Umbilical cord (tissue), 2 donors: ENCODE measurements at places on chromosomes 11 and 22. TPM values are rescaled to one million over a fixed set of nuclear protein-coding genes. Genes with fewer than 3 reads are reported as not detected.

Gene SCARF2
- 20.2 TPM for total RNA-seq

Gene SLC6A5
- total RNA-seq: 2.2 TPM

Gene PGA5
- 8.9 TPM for total RNA-seq

Gene OR8G1
- total RNA-seq: 1.9 TPM

Gene THY1
- total RNA-seq: 148 TPM

Gene PACSIN2
- 77.8 TPM for total RNA-seq

Gene CDC42EP1
- 16.4 TPM for total RNA-seq

Gene NRIP3
- 10.6 TPM for total RNA-seq

Gene TBX10
- not detected for total RNA-seq

Gene GSC2
- not detected for total RNA-seq

- no peak for DNase-seq
Observed at GRCh38 chr22:40027191-40028097, 32.7 kb downstream of the FAM83F start.

- no peak for DNase-seq
Observed at GRCh38 chr11:1909524-1909923, 10.0 kb upstream of the TNNT3 start.

- no peak for DNase-seq
Observed at GRCh38 chr11:9823887-9824385, 160.1 kb downstream of the SWAP70 start.

DNA sequence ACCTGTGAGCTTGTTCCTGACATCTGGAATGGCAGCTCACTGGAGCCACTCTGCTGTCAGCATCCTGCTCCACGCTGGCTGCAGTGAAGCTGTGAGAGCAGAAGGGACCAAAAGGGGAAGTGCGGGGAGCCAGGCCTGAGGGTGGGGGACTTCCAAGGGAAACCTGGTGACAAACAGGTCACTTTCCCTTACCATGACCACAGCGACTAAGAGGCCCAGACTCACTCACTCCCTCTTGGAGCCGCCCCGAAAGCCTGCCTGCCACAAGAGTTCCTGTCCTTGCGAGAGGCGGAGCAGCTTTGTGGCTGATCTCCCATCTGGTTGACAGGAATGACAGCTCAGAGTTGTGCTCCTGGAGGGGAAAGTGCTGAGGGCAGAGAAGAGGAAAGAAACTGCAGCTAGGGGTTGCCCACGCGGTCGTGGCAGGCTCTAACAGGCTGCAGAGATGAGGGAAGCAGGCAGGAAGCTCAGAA is 183.8 kb upstream of the NTM start:
- DNase-seq: peak; percentile 41

GRCh38 chr11:57484141-57484710 is 23.9 kb downstream of the RTN4RL2 start:
- no peak for DNase-seq

- DNase-seq: no peak
Observed at GRCh38 chr22:33821290-33821689, 99.0 kb downstream of the LARGE1 start.

DNA sequence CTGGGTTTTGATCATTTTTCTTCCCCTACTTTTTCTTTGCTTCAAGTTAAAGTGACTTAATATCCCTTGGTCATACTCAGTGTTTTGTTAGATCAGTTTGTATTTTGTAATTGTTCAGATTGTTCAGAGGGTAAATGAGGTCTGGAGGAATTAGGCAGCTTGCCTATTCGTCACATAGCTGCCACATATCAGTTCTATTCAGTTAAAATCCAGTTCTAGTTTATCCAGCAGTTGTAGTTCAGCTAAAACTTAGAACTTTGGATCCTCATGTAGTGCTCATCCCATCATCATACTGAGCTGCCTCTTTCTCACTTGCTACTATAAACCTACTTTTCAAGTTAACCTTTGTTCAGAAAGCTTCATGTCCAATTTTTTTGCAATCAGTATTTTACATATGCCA is 47.1 kb upstream of the DEPDC7 start:
- no peak for DNase-seq

- DNase-seq: peak; percentile 79
Observed at GRCh38 chr11:114440121-114440860, 1.0 kb downstream of the REXO2 start.

- no peak for DNase-seq
Observed at GRCh38 chr22:37801946-37802309, 5.8 kb upstream of the GCAT start.

DNA sequence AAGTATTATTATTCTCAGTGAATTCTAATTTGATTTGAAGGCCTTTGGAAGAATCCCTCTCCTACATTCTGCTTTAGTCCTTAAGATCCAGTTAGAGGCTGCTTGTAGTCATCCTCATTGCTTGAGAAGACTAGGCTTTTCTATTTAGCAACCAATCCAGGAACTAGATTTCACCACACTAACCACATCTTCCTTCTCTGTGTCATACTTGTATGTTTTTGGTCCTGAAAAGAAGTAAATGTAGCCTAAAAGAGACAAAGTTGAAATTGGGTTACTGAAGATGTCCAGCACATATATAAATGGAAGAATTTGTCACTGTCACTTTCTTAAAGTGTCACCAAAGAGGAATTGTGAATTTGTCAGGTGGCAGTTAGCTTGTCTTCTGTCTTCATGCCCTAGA is 46.6 kb upstream of the MMP7 start:
- no peak for DNase-seq

- DNase-seq: no peak
Observed at GRCh38 chr11:18699269-18699596, 654 bp downstream of the TMEM86A start.

DNA sequence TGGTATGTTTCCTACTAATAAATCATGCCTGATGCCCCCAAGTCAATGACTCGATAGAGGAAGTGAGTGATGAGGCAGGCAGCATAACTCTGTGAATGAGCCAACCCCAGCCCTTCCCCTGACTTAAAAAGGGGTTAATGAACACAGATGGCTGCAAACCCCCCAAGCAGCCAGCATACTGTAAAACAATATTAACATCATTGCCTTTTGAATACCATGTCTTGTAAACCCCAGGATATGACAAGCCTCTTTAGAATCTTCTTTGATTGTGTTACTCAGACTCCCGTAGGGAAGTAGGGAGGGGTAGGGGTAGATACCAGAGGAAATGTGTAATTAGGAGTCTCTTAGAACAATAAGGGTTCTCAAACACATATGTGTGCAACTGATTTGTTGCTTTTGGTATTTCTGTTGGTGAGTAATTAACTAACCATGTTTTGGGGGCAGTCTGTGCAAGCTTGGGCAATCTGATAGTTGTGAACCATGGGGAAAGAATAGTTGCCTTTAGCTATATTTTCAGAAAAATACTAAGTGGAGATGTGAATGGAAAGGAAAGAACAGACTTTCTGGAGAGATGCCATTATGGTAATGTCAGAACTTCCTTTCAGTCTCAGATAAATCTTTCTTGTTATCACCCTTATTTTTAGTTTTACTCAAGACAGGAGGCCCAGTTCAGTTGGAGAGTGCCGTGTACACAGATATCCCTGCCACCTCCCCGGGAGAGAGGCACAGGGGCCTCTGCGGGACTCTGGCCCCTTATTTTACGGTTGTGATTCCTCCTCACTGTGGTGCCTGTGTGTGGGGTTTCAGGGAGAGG is 701.8 kb downstream of the NTM start:
- DNase-seq: peak; percentile 43

DNA sequence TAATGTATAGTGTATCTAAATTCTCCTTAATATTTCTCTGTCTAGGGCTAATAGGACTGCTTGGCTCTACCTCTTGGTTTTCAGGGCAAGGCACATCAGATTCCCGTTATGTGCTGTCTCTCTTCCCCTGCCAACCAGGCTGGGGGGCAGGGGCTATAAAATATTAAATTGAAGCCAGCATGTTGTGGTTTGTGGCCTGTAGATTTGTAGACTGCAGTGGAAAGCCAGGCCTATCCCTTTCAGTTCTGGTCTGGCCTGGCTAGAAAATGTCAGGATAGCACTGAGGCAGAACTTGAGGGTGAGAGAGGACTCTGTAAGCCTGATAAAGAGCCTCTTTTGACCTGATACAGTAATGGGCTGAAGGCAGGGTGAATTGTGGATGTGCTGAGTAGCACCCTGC is 14.4 kb upstream of the GRK2 start:
- no peak for DNase-seq

DNA sequence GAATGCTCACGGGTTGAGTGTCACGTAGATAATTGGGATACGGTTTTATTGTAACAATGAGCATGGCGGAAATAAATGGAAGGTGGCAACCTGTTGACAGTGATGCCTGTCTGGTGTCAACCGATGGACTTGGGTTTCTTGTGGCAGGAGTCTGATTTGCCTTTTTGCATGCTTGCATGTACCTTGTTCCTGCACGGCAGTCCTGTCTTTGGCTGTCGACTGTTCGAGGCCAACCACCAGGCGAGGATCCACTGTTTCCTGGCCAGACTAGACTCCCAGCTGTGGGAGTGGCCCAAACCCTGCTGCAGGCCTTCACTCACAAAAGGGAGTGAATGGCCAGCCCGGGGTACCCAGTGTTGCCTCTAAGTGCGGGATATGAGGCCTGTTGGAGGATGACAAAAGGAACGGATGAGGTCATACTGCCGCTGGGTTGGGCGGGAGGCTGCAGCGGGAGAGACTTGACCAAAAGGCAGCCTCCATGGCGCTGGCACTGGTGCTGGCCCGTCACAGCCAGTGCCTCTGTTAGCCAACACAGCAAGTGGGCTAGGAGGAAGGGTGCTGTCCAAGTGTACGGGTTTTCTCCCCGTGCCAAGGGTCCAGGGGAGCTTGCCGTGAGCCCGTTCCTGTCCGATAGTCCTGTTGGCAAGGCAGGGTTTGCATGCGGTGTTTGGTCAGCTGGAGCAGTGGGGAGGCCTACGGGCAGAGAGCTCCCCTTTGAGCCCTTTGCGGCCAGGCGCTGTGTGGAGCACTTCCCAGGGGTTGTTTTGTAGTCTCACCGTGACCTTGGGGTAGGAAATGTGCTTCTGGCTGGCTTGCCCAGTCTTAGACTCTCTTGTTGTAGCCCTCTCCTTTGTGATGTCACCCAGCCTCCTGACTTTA is 974 bp downstream of the DGCR8 start:
- peak; percentile 57 for DNase-seq

DNA sequence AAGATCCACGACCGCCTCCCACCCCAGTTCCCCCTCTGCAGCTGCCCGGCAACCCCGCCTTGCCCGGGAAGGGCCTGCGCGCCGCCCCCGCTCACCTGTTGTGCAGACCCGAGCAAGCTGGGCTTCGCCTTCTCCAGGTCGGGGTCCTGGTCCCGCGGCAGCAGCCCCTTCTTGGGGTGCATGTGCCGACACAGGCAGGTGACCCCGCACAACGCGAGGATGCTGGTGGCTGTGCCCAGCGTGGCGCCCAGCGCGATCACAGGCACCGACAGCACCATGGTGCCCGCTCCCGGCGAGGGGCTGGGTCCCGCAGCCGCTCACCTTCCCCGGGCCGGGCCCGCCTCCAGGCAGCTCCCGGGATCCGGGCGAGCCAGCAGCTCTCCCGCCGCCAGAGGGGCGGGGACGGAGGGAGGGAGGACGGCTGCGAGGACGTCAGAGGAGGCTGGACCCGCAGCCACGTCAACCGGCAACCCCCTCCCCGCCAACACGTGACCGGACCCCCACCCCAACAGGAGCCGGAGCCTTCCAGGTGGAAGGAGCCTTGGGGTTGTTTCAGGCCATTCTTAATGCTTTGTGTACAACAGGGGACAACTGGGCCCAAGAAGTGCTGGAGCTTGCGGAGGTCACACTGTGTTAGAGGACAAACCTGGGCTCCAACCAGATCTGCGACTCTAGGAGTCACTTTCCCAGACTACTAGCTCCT is at the start of gene SYT13:
TSS of gene SYT13 (minus strand) at position 412 of the 703 bp plus-strand sequence. CDS start at position 278, 134 bp downstream.
- DNase-seq: peak; percentile 21

GRCh38 chr11:35127619-35128018 is 11.4 kb upstream of the CD44 start:
- no peak for DNase-seq

DNA sequence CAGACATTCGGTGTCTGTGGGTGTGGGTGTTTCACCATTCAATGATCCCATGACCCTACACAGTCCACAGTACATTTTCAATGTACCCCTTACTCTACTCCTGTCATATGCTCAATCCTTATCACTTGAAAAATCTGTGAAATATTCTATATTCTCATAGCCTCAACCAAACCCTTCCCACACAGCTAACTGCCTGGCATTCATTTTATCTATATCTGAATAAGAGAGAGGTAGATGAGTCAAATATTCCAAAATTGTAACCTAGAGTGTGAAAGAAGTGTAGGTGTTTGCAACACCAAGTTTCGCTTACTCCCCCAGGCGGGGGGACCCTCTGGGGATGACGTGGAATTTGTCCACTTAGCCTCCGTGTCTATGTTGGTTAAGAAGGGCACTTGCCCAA is 354.8 kb downstream of the ETS1 start:
- no peak for DNase-seq

DNA sequence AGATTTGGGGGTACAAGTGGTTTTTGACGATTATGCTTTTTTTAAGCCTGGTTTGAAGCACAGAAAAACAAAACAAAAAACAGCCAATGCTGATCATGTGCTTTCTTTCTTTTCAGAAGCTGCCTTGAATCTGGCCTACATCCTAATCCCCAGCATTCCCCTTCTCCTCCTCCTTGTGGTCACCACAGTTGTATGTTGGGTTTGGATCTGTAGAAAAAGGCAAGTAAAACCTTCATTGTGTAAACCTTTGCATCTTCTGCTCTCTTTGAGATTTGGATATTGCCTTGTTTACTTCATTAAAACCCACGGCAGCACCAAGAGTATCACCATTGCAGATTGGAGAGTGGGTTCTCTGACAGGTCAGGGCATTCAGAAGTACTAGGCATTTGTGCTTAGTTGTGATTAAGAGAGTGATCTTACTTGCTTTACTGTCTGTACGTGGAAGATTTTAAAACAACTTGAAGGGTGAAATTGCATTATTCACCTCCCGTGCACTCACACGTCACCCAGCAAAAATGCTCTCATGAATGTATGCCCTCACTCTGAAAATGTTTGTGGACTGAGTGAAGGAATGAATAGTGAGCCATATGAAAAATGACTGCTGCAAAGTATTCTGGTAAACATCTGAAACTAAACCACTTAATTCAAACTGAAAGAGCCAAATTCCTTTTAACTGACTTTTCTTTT is 17.0 kb downstream of the LAYN start:
- DNase-seq: peak; percentile 77

- DNase-seq: peak; percentile 68
Observed at GRCh38 chr11:14635546-14635945, 8.1 kb upstream of the PDE3B start.
